ENCODE measurements at places on chromosomes 5 and 9. TPM values are rescaled to one million over a fixed set of nuclear protein-coding genes. Genes with fewer than 3 reads are reported as not detected.

- DNase-seq: no peak
These were observed 26.7 kb downstream of the NCBP1 start for GRCh38 chr9:97660340-97660739.

GRCh38 chr5:45414620-45415573 is 281.3 kb downstream of the HCN1 start:
- DNase-seq: no peak

DNA sequence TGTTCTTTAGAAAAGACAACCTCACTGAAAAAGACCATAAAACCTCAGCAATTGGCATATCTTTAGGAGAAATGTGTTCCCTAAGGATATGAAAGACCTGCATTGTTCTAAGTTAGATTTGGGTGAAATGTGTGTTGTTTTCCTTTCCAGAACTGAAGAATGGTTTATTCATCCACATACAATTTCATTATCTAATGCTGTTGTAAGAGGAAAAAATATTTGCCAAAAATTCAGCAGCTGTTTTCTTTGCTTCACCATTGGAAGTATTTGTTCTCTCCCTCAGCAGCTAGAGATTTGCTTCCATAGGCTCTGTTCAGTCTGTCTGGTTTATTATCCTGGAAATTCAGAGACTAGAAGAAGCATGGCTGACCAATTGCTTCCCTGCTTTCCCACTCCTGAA is 150.9 kb downstream of the ISOC1 start:
- DNase-seq: no peak

DNA sequence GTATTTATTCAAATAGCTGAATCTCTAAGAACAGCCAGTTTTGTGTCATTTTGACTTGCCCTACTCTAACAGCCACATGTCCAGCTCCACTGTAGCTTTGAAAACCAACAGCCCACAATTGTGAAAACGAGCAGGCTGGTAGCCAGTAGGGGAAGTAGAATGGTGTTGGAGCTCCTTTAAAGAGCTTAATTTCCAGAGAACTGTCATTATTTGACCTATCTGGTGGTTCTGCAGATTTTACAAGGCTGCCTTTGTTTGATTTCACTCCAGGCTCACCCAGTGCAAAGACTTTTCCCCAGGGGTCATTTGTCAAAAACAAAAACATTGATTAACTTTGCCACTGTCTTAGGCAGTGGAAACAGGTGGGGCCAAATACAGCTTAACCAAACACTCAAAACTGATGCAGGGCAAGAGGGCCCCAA is 3.2 kb upstream of the PJA2 start:
- no peak for DNase-seq

- DNase-seq: no peak
These were observed 2.1 kb downstream of the TTLL11 start for GRCh38 chr9:122090981-122091380.

GRCh38 chr9:98760231-98760630 is 36.1 kb downstream of the ANKS6 start:
- no peak for DNase-seq

DNA sequence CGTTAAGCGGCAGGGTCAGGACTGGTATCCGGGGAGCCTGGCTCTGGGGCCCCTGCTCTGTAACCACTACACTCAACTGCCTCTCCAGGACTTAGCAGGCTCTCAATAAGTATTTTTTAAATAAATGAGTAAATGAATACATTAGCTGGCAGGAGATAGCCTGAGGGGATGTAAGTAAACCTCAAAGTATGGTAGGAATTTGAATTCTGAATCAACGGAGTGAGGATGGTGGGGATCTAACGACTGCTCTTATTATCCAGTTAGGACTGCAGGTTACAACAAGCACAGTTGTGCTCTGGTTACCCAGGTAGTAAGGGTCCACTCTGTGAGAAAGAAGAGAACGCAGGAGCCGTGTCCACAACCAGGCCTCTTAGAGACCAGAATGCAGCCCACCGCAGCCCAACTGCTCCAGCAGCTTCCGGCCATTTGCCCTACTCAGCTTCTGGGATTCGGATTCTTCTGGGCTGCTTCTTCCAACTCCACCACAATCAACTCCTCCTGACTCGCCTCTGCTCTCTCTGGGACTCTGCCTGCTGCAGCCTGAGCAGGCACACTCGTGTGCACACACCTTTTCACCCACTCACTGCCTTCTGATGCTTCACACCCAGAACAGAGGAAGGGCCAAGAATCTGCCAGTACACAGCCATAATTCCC is 52.6 kb downstream of the MED27 start:
- DNase-seq: no peak

GRCh38 chr5:143605403-143606005 is 202.0 kb upstream of the NR3C1 start:
- peak; percentile 76 for DNase-seq

DNA sequence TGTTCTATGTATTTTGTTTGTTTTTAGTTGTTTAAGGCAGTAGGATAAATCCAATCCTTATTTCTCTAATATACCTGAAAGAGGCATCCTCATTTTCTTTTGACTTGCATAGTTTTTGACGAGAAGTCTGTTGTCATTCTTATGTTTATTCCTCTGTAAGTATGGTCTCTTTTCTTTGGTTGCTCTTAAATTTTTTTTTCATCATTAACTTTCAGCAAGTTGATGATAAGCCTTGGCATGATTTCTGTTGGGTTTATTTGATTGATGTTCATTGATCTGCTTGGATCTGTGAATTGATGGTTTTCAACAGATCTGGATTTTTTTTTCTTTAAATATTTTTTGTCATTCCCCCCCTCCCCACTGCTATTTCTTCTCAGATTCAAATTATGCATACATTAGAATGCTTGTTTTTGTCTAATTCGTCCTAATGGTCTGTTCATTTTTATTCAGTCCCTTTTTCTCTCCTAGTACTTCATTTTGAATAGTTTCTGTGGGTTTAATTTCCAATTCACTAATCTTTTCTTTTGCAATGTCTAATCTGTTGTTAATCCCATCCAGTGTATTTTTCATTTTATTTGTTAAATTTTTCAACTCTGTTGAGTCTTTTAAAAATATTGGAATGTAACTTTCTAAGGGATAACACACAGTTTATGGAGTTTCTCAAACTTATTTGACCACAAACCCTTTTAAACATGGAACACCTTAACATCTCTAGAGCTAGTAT is 495.9 kb downstream of the CSNK1G3 start:
- peak; percentile 16 for DNase-seq

- DNase-seq: peak; percentile 93
These were observed 4.1 kb downstream of the TESK1 start for GRCh38 chr9:35609001-35609819.

GRCh38 chr5:123720955-123721354 is 209.0 kb downstream of the CSNK1G3 start:
- peak; percentile 31 for DNase-seq

DNA sequence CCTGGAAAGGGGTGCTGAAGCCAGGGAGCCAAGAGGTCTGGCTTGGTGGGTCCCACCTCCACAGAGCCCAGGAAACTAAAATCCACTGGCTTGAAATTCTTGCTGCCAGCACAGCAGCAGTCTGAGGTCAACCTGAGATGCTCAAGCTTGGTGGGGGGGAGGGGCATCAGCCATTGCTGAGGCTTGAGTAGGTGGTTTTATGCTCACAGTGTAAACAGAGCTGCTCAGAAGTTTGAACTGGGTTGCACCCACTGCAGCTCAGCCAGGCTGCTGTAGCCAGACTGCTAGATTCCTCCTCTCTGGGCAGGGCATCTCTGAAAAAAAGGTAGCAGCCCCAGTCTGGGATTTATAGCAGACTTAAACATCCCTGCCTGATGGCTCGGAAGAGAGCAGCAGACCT is 55.5 kb upstream of the FBXL17 start:
- DNase-seq: no peak

The CNTNAP3 gene
- 0.71 TPM for total RNA-seq

The TMEM252 gene
- total RNA-seq: not detected

The AHRR gene
- 43.2 TPM for total RNA-seq

The SLC45A2 gene
- 0.19 TPM for total RNA-seq

The ACTBL2 gene
- total RNA-seq: not detected

The RASGRF2 gene
- under 0.01 TPM for total RNA-seq

The PCDHB2 gene
- 10.7 TPM for total RNA-seq

The TNC gene
- 29.6 TPM for total RNA-seq

The ADAMTSL2 gene
- 0.32 TPM for total RNA-seq

All from LHCN-M2 (cell line).